ENCODE measurements at places on chromosomes 2 and 18.

GRCh38 chr18:12321333-12321732 is 13.3 kb downstream of the TUBB6 start:
- H3K36me3 ChIP-seq, result peaks cover 16% of the 10 kb centered on the region
- DNase-seq, result no peak
- H3K27ac ChIP-seq, result no peak overlapping the region
- no peaks in the 10 kb centered on the region for H3K27me3 ChIP-seq
- no peaks in the 10 kb centered on the region for H3K4me1 ChIP-seq

DNA sequence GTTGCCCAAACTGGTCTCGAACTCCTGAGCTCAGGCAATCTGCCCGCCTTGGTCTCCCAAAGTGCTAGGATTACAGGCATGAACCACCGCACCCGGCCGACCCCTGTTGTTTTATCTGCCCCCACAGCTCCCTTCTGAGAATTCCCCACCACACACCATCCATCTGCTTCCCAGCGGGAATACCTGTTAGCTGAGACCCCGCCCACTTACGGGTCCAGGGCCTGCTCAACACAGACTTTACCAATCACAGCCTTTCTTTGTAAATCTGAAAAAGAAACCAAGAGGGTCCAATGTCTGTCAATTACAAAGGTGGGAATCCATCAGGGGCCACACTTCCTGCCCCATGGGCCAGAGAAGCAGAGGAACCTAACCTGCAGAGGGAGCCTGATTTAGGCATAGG is 14.2 kb upstream of the CABLES1 start:
- no peaks in the 10 kb centered on the region for H3K4me1 ChIP-seq
- no peaks in the 10 kb centered on the region for H3K36me3 ChIP-seq
- no peak overlapping the region for H3K4me3 ChIP-seq
- H3K27me3 ChIP-seq, result no peaks in the 10 kb centered on the region
- DNase-seq, result no peak

- no peaks in the 10 kb centered on the region for H3K4me1 ChIP-seq
- H3K36me3 ChIP-seq, result no peaks in the 10 kb centered on the region
- no peaks in the 10 kb centered on the region for H3K27me3 ChIP-seq
- no peak overlapping the region for H3K4me3 ChIP-seq
- DNase-seq, result no peak
- H3K27ac ChIP-seq, result no peak overlapping the region
Measured at GRCh38 chr2:240156435-240157146, 16.1 kb upstream of the OTOS start.

GRCh38 chr2:137199751-137200150 is 434.4 kb downstream of the THSD7B start:
- H3K4me1 ChIP-seq, result no peaks in the 10 kb centered on the region
- no peak overlapping the region for H3K27ac ChIP-seq
- H3K4me3 ChIP-seq, result no peak overlapping the region
- no peaks in the 10 kb centered on the region for H3K27me3 ChIP-seq
- no peak for DNase-seq
- H3K36me3 ChIP-seq, result no peaks in the 10 kb centered on the region

- H3K27me3 ChIP-seq, result no peaks in the 10 kb centered on the region
- H3K36me3 ChIP-seq, result peaks cover 25% of the 10 kb centered on the region
- H3K4me3 ChIP-seq, result peak overlapping the region; percentile 82
- no peaks in the 10 kb centered on the region for H3K4me1 ChIP-seq
Measured at GRCh38 chr2:219386532-219387280, 1.0 kb downstream of the DNPEP start.

GRCh38 chr2:158667586-158667985 is 127.5 kb upstream of the DAPL1 start:
- no peak overlapping the region for H3K27ac ChIP-seq
- H3K4me1 ChIP-seq, result no peaks in the 10 kb centered on the region
- no peaks in the 10 kb centered on the region for H3K27me3 ChIP-seq
- peaks cover 15% of the 10 kb centered on the region for H3K36me3 ChIP-seq
- no peak overlapping the region for H3K4me3 ChIP-seq

DNA sequence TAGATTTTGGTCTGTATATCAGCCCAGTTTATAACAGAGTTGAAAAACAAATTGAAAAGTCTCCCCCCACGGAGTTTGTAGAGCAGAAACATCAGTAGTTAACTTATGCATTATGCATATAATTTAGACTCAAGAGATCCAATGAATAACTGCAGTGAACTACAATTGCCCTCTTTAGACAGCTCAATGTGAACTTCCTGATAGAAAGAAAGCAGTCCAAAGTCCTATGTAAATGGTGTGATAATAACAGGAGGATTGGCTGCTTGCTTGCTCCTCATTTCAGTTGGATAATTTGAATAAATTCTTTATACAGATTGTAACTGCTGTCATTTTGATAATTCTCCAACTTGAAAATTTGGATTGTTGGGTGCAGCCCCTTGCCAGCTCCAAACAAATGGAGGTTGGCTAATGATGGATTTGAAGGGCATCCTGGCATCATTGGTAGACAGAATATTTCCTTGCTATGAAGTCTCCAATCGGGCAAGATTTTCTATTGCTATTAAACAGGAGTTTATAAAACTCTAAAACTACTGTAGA is 297.1 kb downstream of the ASXL3 start:
- DNase-seq, result no peak
- no peaks in the 10 kb centered on the region for H3K27me3 ChIP-seq
- H3K27ac ChIP-seq, result no peak overlapping the region
- H3K36me3 ChIP-seq, result no peaks in the 10 kb centered on the region
- H3K4me3 ChIP-seq, result no peak overlapping the region

DNA sequence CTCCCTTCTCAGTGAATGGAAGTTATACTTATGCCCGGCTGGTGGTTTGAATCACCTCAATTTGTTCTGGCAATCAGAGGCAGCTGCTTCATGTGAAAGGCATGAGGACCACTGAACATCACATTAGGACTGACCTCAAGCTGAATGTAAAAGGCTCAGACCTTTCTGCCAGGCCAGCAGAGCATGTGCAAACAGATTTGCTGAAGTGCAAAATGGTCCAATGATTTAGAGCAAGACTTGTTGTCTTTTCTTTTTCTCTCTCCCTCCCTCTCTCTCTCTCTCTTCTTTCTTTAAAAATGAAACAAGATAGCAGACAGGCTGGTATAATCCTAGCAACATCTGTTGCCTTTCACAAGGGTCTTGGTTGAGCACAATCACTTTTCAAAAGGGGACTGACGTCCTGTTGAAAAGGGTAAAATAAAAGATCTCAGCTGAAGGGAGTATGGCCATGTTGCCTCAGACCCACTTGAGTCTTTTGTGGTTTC is 13.3 kb upstream of the CDH7 start:
- H3K4me3 ChIP-seq, result no peak overlapping the region
- H3K27me3 ChIP-seq, result no peaks in the 10 kb centered on the region
- no peaks in the 10 kb centered on the region for H3K36me3 ChIP-seq
- no peak overlapping the region for H3K27ac ChIP-seq
- DNase-seq, result no peak

DNA sequence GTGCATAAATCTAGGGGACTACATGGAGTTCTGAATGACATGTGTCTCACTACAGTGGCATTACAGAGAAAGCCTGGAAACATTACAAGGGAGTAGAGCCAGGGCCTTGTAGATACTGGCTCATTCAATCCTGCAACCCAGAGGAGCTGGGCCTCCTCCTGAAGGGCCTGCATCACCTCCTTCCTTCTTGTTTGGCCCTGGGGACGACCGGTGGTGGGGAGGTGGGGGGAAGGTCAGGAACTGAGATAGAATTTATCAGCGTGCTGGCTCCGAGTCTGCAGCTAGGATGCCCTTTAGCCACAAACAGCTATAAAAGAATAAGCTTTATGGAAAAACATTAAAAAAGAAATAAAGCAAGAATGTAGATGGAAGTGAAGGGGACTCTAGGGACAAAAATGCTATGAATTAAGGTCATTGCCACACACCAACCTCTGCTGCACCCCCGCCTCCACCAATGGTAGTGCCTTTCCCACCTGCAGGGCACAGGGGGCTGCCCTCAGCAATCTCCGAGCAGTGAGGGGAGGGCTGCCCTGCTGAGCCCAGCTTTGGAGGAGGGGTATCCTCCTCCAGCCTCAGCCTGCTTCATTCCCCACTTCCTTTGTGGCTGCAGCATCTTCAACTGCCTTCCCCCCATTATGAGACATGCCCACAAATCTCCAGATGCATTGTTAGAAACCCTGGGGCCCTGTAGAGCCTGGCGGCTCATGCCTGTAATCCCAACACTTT is 149.0 kb downstream of the MSH2 start:
- H3K36me3 ChIP-seq, result no peaks in the 10 kb centered on the region
- no peaks in the 10 kb centered on the region for H3K27me3 ChIP-seq
- no peak overlapping the region for H3K27ac ChIP-seq
- H3K4me1 ChIP-seq, result peaks cover 3% of the 10 kb centered on the region

GRCh38 chr2:120700659-120701058 is 35.0 kb upstream of the GLI2 start:
- H3K4me3 ChIP-seq, result no peak overlapping the region
- H3K27ac ChIP-seq, result no peak overlapping the region
- DNase-seq, result no peak
- H3K27me3 ChIP-seq, result no peaks in the 10 kb centered on the region
- H3K4me1 ChIP-seq, result peaks cover 9% of the 10 kb centered on the region
- no peaks in the 10 kb centered on the region for H3K36me3 ChIP-seq

DNA sequence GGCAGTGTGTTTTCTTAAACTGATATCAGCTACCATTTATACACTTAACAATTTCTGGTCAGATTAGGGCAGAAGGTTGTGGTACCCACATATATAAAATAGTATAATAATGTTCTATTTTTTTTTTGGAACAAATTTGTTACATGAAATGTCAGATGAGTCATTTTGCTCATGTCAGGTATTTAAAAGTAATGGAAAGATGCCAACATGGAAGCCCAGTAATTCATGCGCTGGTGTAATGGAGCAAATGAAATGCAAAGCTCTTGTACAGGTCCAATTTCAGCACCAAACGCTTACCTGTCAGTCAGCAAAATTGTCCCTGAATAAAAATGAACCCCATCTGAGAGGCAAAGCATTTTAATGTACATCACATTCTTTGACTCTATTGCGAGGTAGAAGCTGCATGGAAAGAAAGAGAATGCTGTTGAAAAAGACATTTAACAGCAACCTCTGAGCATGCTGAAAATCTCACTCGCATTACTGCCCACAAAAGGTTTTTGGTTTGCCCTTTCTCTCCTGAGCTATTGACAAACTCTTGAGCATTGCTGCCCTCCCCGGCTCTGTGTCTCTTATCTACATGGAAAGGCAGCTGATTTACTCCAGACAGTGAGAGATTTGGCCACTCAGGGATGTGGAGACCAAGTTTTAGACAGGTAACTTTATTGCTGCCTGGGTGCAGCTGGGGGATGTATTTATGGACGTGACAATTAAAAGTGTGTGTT is 217.5 kb downstream of the CAMKMT start:
- no peak overlapping the region for H3K4me3 ChIP-seq
- no peak for DNase-seq
- no peaks in the 10 kb centered on the region for H3K27me3 ChIP-seq
- no peaks in the 10 kb centered on the region for H3K36me3 ChIP-seq

DNA sequence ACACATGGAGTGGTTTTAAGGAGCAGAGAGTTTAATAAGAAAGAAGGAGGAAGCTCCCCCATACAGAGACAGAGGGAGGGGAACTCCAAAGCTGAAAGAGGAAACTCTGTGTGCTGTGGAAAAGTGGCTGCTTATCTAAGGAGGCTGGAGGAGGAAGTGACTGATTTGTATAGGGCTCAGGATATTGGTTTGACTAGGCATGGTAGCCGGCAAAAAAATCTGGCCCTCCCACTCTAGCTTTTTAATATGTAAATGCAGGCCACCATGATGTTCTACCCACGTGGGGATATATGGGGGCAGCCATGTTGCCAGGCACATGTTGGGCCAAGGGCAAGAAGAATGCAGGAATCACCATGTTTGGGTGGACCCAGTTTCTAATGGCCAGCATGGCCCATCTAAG is 64.3 kb downstream of the HNMT start:
- H3K27ac ChIP-seq, result no peak overlapping the region
- no peak overlapping the region for H3K4me3 ChIP-seq
- H3K27me3 ChIP-seq, result no peaks in the 10 kb centered on the region
- no peak for DNase-seq
- H3K4me1 ChIP-seq, result no peaks in the 10 kb centered on the region

GRCh38 chr2:205650450-205650849 is 31.9 kb upstream of the NRP2 start:
- H3K27me3 ChIP-seq, result no peaks in the 10 kb centered on the region
- H3K4me3 ChIP-seq, result no peak overlapping the region
- H3K4me1 ChIP-seq, result 0 out of 2 replicates have a peak, but pooled peaks cover 1% of the 10 kb centered on the region
- peak; percentile 25 for DNase-seq
- no peaks in the 10 kb centered on the region for H3K36me3 ChIP-seq

DNA sequence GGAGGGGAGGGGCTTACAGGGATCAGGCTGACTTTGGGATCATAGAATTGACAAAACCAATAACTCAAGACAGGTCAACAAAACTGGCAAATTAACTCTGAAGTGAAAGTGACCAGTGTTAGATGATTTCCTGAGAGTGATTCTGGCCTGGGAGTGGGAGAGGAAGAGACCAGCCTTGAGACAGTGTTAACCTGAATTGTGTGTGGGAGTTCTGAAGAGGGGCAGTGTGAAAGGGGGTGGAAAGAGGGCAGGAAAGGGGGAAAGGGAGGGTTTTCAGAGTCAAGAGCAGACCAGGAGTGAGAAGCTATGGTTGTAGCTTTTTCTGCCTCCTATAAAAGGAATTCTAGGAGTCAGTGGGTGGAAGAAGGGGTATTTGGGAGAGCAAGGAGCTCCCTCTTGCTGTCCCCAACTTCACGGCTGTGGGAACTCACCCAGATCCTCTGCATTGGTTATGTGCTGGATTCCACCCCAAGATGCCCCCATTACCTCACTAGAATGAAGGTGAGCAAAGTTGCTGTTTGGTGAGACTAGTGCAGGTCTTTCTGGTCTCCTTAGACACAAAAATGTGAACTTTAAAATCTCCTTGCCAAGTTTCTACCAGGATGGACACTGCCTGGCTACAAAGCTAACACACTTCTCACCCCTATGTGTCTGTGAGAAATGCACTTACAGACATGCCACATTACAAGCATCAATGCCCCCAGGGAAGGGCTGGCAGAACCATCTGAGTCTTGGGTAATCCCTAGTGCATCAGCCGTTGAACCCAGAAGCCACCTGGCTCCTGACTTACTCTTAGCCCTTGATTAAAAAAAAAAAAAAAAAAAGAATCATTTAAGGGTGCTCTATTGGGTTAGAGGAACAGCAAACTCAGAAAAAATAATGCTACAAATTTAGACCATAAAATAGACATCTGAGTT is 61.6 kb downstream of the BMP10 start:
- no peaks in the 10 kb centered on the region for H3K27me3 ChIP-seq
- H3K4me1 ChIP-seq, result no peaks in the 10 kb centered on the region
- no peak overlapping the region for H3K4me3 ChIP-seq
- no peak overlapping the region for H3K27ac ChIP-seq
- DNase-seq, result no peak

DNA sequence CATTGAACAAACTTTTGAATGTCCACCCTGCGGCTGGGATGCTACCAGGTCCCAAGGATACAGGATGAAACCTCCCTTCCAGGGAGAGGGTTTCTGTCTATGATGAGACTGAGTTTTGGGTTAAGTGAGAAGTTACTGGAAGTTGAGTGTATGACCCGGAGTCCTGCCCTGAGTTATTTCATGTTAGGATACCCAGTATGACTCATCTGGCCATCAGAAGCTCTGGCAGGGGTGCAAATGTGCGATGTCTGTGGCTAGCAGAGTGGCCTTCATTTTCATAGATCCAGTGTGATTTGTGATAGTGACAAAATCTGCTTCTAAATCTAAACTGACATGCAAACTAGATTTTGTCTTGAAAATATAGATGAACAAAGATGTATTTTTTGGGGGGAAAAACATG is 55.3 kb downstream of the KCTD1 start:
- no peaks in the 10 kb centered on the region for H3K4me1 ChIP-seq
- no peak overlapping the region for H3K27ac ChIP-seq
- H3K27me3 ChIP-seq, result no peaks in the 10 kb centered on the region

GRCh38 chr18:8654503-8655451 is 45.5 kb downstream of the RAB12 start:
- H3K36me3 ChIP-seq, result no peaks in the 10 kb centered on the region
- H3K4me1 ChIP-seq, result 0 out of 2 replicates have a peak, but pooled peaks cover 2% of the 10 kb centered on the region
- no peaks in the 10 kb centered on the region for H3K27me3 ChIP-seq
- DNase-seq, result no peak
- H3K4me3 ChIP-seq, result no peak overlapping the region
- H3K27ac ChIP-seq, result no peak overlapping the region
